Prostate gland (tissue), 2 donors: ENCODE measurements at places on chromosomes 7 and 10.

- peak; percentile 39 for DNase-seq
Observed at GRCh38 chr10:101297901-101298486, 56.0 kb upstream of the BTRC start.

- DNase-seq = no peak
Observed at GRCh38 chr7:27840313-27840712, 100.4 kb downstream of the TAX1BP1 start.

DNA sequence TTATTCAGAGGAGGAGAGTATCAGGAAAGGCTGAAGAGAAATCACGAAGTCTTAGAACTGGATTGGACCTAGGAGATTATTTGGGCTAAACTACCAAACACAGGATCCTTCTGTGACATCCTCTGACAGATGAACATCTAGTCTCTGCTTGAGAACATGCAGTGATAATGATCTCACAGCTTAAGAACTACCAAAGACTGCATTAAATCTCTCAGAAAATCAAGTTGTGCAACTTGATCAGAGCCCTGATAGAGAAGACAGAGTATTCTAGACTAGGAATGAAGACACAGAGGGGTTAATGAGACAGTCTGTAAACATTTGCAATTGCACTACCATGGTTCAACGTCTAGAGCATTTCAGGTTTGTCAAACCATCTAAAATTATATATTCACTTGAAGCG lies 37.1 kb upstream of the AGBL3 start:
- no peak for DNase-seq

- DNase-seq = no peak
Observed at GRCh38 chr7:151437866-151438516, 1.9 kb downstream of the CRYGN start.

DNA sequence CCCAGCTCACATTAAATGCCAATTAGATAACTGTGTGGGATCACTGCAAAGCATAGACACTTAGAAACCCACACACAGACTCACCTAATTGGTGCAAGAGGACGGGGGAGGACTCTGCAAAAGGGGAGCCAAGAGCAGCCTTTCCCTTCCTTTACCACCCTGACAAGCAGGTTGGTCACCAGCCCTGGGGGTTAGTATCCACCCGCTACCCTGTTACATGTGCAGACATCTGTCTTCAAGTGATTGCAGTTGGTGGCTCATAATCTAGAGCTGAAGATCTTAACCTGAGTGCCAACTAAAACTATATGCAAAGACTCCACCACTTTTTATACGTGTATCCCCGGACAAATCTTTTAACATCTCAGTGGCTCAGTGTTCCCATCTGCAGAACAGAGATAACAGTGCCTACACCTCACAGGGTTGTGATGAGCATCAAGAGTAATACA lies 56.9 kb downstream of the SORBS1 start:
- no peak for DNase-seq

DNA sequence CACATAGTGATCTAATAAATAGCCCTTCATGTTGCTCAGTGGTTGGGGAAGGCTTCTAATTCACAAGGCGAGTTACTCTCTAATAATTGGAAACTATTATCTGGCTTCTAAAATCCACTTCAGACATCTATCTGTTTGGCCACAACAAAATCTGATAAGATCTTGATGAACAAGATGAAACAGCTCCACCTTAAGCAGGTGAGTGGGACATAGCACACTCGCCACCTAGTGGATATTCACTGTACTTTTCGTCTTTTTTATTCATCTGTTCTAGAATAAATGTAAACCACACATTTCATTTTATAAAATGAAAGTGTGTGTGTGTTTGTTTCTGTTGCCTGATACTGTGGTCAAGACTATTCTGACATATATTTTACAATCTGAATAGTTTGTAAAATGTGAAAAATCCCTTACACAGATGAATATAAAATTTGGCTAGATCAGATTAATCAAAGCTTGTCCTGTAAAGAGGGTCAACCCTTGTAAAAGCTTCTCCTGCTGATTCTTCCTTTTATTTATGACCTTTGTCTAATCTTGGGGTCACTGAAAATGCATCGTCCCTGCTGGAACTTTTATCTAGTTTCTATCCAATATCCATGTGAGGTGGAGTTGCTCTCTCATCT lies 26.5 kb upstream of the CNTNAP2 start:
- no peak for DNase-seq

- DNase-seq = no peak
Observed at GRCh38 chr10:54665095-54665494, 135.9 kb downstream of the PCDH15 start.

- DNase-seq = peak; percentile 90
Observed at GRCh38 chr7:90211391-90212148, at the start of gene STEAP2. STEAP2 (plus strand) TSS chr7:90211740; CDS start chr7:90225083, 13,343 bp downstream.

GRCh38 chr7:52911326-52911725 lies 124.1 kb upstream of the POM121L12 start:
- DNase-seq = no peak

GRCh38 chr10:107215681-107216080 lies 51.2 kb upstream of the SORCS1 start:
- no peak for DNase-seq

GRCh38 chr7:128997181-128997580 lies 57.7 kb downstream of the TNPO3 start:
- peak; percentile 11 for DNase-seq

DNA sequence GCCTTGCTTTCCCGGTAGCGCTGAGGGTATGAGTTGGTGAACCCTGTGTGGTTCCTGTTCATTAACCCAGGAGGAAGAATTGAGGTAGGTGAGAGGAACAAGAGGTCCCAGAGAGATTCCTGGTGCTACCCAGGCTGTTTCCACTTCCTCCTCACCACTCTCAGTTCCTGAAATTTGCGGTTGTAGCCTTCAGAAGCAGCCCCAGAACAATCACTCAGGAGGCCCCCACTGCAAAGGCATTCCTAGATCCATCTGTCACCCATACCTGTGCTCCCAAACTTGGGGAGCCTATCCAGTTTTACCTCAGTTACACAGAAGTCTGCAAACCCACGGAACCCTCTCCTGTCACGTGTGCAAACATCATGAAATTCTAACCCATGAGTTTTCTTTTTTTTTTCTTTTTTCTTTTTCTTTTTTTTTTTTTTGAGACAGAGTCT lies 9.0 kb upstream of the PIP4K2A start:
- no peak for DNase-seq

- no peak for DNase-seq
Observed at GRCh38 chr7:98214811-98215321, 3.6 kb downstream of the BHLHA15 start.

- no peak for DNase-seq
Observed at GRCh38 chr7:10079572-10079971, 894.1 kb upstream of the PHF14 start.

- DNase-seq = no peak
Observed at GRCh38 chr10:31321396-31321941, 2.5 kb downstream of the ZEB1 start.
